ENCODE measurements at places on chromosomes 16 and 17. TPM values are rescaled to one million over a fixed set of nuclear protein-coding genes. Genes with fewer than 3 reads are reported as not detected.

- DNase-seq: no peak
Observed at GRCh38 chr16:72910875-72911274, 137.1 kb downstream of the ZFHX3 start.

- no peak for DNase-seq
Observed at GRCh38 chr16:50797456-50797855, 55.6 kb downstream of the CYLD start.

DNA sequence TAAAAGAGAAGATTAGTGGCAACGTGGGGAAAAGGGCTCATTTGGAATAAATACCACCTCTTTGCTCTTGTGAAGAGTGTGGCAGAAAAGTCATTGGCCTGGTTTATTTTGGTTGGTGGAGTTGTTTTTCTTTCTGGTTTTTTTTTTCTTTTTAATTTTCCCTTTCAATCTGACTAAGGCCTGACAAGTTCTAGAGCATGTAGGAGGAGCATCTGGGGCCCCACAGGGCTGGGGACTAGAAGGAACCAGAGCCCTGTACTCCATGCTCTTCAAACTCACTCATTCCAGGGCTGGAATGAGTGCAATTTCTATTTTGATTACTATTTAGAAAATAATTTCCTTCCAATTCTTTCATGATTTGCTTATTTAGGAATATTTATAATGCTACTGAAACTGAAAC is 13.3 kb downstream of the IRX5 start:
- DNase-seq: no peak

DNA sequence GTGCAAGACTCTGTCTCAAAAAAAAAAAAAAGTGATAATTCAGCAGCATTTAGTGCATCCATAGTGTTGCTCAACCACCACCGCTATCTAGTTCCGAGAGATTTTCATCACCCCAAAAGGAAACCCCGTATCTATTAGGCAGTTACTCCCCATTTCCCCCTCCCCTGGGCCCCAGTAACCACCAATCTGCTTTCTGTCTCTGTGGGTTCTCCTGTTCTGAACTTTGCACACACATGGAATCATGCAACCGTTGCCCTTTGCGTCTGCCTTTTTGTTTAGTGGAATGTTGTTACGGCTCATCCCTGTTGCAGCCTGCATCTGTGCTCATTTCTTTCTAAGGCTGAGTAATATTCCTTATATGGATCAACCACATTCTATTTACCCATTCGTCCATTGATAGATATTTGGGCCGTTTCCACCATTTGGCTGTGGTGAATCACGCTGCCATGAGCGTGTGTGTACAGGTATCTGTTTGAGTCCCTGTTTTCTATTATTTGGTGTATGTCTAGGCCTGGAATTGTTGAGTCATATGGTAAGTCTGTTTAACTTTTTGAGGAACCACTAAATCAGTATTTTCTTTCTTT is 8.7 kb upstream of the SYNGR2 start:
- no peak for DNase-seq

The NECAB2 gene
- total RNA-seq: 0.99 TPM

- DNase-seq: no peak
Observed at GRCh38 chr17:49450735-49451134, 36.1 kb upstream of the PHB1 start.

DNA sequence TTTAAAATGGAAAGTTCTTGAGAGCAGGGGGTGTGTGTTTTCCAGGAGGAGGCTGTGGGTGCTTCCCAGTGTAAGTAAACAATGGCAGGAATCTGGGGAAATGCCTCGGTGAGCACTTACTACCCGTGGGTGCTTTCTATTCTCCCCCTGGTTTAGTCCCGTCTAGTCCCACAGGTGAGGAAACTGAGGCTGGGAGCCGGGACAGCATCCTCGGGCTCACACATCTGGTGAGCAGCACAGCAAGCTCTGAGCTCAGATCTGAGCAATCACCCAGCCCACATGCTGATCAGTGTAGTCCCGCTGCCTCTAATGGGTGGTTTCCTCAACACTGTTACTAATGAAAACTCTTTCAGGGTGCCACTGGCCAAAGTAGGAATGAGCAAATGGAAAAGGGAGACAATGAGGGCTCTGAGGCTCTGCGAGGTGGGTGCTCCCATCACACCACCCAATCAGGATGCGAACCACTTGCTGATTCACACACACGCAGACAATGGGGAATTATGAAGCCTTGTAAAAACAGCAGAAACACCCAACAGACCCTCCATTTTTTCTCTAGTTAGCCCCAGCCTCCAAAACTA is 202.6 kb downstream of the PARN start:
- DNase-seq: no peak

The CD300H gene
- not detected for total RNA-seq

DNA sequence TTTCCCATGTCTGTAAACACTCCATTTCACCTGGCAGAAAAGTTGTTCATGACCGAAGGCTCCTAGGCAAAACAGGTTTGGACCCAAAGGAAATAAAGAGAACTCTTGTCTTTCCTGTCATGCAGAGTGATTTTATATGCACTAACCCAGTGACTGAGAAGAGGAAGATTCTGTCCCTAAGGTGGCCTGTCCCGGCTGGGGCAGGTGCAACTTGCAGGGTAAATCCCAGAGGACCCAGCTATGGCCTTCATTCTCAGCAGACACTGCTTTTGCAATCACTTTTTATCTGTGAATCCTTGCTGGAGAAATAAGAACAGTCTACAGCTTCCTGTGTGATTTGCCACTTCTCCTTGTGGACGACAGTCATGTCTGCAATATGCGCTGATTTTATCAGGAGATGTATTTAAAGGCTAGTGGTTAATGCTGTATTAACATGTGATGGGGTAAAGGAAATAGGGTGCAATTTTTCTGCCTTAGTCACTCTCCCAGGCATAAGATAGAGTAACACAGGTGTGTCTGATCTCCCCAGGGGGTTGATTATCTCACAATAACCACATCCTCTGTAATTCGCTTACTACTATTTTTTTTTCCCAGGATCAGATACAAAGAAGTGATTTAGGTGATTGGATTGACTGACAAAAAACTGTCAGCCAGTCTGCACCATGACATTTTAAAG is 696.8 kb upstream of the SOX9 start:
- DNase-seq: no peak

GRCh38 chr17:65071861-65072260 is 15.3 kb upstream of the GNA13 start:
- DNase-seq: peak; percentile 31

DNA sequence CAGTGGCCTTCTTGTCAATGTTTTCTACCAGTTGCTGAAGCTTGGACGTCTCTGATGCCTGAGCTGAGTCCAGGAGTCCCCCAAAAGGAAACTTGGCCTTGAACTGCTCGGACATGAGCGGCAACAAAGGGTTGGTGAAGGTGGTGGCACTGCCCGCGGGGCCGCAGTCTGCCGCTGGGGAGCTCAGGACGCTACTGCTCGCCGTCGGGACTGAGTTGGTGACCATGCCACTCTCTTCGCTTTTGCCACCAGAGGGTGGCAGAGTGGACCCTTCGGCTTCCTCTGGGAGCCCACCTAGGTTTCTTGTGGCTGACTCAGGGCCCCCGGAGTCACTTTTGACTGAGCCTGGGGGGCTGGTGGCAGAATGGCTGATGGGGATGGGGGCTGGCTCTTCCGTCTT is 11.0 kb downstream of the SALL1 start:
- DNase-seq: no peak

- no peak for DNase-seq
Observed at GRCh38 chr16:56199164-56199563, 7.9 kb downstream of the GNAO1 start.

DNA sequence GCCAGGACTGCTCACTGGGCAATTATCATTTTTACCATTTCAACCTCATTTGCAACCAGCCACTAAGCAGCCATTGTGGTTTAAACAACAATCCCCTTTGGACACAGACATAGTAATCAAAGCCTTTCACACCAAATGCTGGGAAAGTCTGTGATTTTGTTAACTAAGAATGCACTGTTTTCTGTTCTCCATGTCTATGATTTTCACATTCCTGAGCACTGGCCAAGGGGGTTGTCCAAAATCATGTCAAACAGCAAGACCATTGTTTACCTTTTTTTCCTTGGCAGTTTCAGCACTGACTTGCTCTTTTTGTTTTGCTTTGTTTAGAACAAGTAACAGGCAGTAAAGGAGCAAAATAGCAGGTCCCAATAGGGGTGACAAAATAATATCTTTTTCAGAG is 106.3 kb upstream of the SIAH1 start:
- DNase-seq: no peak

The ACE gene
- 7.8 TPM for total RNA-seq

The SULT1A2 gene
- 2.1 TPM for total RNA-seq

The MARVELD3 gene
- total RNA-seq: not detected

Data from right cardiac atrium (tissue), 5 donors.